ENCODE measurements at places on chromosomes 4 and X.

- DNase-seq: peak; percentile 88
These were observed at the start of gene ATP8A1 for GRCh38 chr4:42656944-42657792. TSS of gene ATP8A1 (minus strand) at chr4:42657105. CDS start at chr4:42656873, 232 bp downstream.

DNA sequence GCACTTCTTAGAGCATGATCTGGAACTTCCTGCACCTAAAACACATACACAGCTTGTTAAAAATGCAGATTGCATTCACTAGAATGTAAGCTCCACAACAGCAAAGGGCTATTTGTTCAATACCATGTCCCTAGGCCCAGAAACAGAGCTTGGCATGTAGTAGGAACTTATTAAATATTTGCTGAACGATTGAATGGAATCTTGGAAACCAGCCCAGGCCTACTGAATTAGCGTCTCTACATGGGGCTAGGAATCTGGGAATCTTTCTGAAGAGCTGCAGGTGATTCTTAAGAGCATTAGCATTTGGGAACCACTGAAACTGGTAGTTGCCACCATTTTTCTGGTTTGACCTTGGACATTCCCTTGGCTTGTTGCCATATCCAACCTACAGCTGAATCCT lies 234.1 kb downstream of the STIM2 start:
- no peak for DNase-seq

DNA sequence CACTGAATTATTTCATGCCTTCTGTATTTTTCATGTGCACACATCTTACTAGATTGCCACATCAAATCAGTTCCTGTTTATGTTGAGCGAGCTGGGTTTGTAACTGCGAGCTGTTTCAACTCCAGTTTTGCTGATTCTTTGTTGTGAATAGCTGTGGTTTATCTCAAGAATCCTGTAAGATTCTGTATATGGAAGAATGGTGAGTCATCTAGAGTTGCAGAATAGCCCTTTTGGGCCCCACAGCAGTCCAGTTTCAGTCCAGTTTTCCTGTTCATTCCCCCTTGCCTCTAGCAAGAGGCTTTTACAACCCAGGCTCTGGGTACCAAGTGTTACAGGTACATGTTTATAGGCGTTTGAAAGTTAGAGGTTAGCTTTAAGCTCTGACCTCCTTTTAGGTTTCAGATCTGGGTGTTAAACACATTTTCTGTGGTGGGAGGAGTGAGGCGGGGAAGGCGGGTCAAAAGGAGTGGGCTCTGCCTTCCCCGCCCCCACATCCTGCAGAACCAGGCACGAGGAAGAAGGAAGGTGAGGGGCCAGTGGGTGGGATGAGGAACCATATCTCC lies 32.7 kb downstream of the TBC1D14 start:
- DNase-seq: peak; percentile 60

- no peak for DNase-seq
These were observed 82.0 kb upstream of the KLHL13 start for GRCh38 chrX:118198577-118198976.

DNA sequence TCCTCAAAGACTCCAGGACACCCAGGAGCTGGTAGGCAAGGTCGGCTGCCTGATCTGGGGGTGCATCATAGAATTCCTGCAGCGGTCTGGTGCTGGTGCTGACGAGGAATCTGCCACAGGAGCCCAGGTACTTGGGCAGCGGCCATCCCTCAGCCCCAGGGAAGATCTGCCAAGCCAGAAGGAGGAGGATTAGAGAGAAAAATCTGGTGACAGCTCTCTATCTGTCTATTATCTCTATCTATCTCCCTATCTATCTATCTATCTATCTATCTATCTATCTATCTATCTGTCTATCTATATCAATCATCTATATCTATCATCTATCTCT lies 46.7 kb downstream of the DIPK2B start:
- DNase-seq: no peak

- DNase-seq: no peak
These were observed 238.1 kb upstream of the AGA start for GRCh38 chr4:177680308-177680707.

DNA sequence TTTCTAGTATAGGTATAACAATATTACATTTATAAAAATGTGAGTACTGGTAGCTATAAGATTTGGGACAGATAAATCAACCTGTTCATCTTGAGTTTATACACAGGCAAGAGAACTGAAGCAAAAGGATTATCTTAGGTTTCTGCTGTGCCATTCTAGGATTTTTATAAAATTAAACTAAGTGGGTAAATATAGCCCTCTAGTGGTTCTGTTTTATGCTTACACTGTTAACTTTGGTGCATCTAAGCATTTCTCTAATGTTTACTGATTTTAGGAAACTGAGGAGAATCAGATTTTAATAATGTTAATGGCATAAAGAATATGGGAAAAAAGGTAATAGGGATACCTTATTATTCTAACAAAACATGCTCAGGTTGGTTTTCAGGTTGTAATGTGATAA lies 1.1 kb upstream of the RRH start:
- peak; percentile 18 for DNase-seq

DNA sequence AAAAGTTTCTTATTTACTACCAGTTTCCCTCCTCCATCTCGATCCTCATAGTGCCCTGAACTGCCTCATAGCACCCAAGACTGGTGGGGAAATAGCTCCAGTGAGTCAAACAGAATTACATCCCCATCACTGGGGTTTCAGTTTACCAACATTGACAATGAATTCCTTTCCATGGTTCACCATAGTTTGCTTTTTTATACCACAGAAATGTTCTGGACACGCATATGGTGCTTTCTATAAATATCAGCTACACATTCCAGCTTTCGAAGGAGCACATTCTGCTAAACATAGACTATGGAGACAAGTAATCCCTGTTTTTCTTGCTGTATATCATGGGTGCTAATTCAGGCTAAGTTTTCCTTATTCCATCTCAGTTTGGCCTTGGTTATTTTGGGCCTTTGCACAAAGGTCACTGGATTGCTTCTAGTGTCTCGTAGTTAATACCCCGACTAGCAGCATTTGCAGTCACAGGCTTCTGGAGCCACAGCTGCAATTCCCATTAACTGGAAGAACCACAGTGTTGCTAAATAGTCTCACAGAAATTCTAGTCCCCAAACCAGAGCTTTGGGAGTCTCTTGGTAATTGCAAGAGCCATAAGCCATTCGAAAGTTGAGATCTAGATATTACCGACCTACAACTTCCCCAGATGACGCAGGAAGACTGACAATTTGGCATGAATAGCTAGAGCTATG lies 53.4 kb upstream of the TRPC3 start:
- no peak for DNase-seq

DNA sequence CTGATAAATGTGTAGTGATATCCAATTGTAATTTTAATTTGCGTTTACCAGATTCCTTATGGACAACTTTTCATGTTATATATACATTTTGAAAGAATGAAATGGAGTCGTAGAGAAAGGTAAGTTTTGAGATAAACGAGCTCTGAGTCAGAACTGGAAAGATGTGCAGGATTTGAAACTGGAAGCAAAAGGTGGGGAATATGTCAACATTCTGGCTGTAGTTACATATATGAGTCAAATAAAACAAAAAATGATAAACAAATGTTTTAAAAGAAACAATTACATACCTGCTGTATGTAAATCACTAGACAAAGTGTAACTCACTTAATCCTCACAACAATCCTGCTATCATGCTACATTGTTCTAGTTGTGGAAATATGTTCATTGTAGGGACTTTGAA lies 84.0 kb downstream of the LPAR4 start:
- no peak for DNase-seq

DNA sequence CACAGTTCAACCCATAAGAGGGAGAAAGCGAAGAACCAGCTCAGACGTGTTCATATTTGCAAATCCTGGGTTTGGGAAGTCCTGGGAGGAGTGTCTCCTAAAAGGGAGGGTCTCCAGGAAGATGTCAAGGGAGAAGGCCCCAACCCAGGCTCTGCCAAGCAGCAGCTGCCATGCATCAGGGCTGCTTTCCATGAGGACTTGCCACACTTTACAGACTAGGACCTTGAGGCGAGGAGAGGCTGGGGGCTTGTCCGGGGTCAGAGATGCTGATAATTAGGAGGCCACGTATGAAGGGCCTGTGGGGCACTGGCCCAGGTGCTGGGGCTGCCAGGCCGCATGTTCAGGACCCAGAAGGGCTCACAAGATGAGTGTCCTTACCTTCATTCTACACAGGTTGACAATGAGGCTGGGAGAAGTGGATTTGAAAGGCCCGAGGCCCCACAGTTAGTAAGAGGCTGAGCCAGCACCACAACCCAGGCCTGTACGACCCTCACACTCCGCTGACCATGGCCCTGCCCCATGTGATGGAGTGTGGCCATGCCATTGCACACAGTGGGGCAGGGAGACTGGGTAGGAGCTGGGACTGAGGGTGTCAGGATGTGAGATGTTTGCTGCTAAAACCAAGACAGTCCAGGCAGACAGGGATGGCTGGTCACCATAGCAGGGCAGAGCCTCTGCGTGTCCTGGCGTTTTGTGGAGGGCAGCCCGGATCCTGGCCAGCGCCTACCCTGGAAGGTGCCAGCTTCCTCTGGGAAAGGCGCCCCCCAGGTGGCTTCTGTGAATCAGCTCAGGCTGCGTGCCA lies 94.8 kb downstream of the PSAPL1 start:
- no peak for DNase-seq

- DNase-seq: no peak
These were observed 1.1 kb downstream of the PLXNA3 start for GRCh38 chrX:154458954-154459778.

DNA sequence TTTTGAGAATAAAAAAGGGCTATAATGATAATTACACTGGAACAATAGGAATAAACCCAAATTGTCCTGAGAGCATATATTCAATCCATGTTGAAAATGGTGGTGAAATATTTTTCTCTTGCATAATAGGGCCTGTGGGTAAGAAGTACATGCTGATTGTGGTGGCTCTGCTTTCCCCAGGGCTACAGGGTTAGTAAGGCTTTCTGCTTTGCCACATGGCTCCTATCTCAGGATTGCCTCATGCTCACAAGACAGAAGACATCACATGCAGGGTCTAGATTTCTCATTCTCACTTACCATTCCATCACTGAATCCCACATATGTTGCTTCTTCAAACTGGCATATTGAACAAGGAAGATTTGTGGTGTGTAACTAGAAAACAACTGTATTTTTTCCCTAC lies 12.4 kb upstream of the VEGFC start:
- no peak for DNase-seq

GRCh38 chr4:110487873-110488272 lies 11.9 kb downstream of the ENPEP start:
- no peak for DNase-seq

DNA sequence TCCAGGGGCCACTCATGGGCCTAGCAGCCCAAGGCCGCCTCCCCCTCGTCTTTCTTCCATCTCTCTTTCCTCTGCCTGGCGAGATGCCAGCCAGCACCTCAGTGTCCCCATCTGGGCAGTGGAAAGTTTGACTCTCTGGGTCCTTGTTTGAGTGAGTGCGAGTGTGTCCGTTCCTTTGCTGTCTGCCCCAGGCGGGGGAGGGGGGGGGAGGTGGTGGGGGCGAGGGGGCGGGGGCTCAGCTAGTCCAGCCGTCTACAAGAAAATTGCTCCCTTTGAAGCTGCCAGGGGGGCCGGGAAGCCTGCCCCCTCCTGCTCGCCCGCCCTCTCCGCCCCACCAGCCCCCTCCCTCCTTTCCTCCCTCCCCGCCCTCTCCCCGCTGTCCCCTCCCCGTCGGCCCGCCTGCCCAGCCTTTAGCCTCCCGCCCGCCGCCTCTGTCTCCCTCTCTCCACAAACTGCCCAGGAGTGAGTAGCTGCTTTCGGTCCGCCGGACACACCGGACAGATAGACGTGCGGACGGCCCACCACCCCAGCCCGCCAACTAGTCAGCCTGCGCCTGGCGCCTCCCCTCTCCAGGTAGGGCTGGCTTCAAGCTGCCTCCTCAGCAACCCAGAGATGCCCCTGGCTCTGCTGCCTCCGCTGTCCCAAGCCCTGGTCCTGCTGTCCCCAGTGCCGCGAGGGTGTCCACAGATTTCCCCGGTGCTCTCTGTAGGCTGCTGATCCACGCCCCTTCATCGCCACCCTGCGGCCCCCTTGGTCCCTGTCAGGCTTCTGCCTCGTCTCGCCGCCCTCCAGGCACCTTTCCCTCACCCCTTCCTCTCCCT lies at the start of gene BGN:
Gene BGN, plus strand, starts transcription at position 440 of the 821 bp plus-strand sequence. CDS start 9,652 bp downstream, outside the sequence.
- DNase-seq: no peak

GRCh38 chr4:26701786-26702227 lies 117.9 kb downstream of the TBC1D19 start:
- no peak for DNase-seq

DNA sequence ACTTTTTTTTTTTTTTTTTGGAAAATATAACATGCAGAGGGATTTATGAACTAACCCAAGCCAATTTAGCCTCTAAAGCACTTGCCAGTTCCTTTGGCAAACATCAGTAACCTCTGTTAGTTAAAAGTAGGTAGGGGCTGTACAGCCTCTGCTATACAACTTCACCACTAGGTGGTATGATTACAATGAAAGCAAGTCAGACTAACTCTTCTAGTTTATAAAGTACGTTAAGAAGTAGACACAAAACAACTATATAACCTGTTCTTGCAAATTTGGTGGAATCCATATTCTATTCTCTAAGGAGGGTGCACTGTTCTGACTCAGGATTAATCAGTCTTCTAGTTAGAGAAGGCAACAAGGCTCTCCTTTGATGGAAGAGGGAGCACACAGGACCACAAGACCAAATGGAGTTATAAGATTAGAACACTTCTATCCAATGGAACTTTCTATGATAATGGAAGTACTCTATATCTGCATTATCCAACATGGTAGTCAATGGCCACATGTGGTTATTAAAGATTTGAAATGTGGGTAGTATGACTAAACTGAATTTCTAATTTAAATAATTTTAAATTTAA lies 12.8 kb downstream of the AIMP1 start:
- DNase-seq: peak; percentile 7

GRCh38 chrX:44946771-44947170 lies 73.8 kb downstream of the KDM6A start:
- no peak for DNase-seq

DNA sequence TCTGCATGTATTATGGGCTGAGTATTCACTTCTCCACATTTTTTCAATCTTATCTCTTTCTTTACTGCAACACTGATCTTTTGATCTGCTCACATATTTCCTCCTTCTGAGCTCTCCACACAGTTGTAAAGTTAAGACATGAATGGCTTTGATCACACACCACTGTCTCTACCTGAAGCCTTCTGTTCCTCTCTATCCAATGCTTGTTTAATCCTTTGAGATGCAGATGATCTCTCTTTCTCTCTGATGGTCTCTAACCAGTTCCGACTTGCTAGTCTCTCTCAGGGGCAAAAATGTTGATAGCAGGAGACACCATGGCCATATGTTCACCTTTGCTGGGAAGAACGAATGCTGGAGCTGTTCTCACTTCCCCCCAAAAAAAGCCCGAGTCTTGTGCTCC lies 162.4 kb downstream of the UNC5C start:
- DNase-seq: no peak

DNA sequence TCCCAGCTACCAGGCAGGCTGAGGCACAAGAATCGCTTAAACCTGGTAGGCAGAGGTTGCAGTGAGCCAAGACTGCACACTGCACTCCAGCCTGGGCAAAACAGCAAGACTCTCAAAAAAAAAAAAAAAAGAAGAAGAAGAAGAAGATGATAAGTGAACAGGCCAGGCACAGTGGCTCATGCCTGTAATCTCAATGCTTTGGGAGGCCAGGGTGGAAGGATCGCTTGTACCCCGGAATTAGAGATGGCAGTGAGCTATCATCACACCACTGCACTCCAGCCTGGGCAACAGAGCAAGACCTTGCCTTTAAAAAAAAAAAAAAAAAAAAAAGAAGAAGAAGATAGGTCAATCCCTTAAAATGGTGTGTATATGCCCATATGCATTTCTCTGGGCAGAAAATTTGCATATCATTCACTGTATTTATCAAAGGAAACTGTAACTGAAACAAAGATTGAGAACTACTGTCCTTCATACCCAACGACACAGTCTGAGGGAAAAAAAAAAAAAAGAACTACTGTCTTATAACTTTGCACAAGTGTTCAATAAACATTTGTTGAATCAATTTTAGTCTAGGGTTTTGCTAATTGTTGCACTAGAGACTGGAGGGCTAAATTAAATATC lies 2.3 kb downstream of the RFC1 start:
- no peak for DNase-seq
